CD8-positive, alpha-beta T cell (primary cell): ENCODE measurements at places on chromosomes 2 and 18.

- DNase-seq: no peak
Observed at GRCh38 chr2:144477957-144478311, 42.0 kb downstream of the ZEB2 start.

- no peak for DNase-seq
Observed at GRCh38 chr2:62817995-62818713, 112.6 kb downstream of the EHBP1 start.

DNA sequence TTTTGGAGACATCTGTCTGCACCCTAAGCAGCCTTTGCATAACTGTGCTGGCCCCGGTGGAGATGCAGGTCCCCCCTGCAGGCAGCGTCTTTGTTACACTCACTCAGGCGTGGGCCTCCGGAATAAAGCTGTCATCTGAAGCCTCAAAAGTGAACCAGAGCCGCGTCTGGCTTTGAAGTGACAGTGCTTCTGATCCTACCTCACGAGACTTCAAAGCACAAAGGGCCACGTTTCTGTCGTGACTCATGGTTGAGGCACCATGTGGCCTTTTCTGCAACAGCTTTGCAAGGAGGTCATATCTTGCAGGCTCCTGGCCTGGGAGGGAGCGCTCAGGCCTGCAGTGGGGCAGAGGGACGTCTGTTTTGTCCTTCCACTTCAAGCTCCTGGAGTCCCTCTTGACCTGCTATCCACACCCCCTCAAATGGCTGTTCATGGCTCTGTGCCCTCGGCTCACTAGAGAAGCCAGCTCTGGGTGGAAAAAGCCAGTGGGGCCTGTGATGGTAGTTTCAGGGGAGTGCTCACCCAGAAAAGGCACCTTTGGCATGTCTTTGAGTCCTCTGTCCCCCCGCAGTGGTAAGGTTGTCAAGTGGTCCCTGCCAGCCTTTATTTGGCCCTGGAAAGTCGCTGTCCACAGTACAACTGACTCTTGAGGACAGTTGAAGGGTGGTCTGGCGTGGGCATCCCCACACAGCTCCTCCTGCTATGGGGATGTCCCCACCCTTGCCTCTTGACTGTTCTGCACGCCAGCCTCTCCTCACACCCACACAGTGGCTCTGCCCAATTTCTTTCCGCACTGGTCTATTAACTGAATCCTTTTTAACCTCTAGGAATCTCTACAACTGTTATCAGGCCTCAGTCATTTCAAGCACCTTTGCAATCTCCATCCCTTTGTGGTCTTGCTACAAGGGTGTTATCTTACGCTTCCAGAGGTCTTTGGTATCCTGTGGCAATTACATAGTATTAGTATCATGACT lies 19.3 kb downstream of the GPR55 start:
- peak; percentile 40 for DNase-seq

DNA sequence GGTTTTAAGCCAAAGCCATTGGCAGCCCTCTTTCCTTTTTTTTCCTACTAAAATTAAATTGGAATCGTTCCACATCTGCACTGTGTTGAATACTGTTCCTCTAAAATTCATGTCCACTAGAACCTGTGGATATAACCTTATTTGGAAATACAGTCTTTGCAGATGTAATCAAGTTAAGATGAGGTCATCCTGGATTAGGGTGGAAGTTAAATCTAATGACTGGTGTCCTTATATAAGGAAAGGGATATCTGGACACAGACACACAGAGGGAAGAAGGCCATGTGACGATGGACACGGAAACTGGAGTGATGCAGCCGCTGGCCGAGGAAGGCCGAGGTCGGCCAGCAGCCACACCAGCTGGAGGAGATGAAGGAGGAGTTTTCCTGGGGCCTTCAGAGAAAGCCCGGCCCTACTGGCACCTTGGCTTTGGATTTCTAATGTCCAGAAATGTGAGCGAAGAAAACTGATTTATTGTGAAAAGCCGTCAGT lies 49.4 kb downstream of the LONRF2 start:
- no peak for DNase-seq

DNA sequence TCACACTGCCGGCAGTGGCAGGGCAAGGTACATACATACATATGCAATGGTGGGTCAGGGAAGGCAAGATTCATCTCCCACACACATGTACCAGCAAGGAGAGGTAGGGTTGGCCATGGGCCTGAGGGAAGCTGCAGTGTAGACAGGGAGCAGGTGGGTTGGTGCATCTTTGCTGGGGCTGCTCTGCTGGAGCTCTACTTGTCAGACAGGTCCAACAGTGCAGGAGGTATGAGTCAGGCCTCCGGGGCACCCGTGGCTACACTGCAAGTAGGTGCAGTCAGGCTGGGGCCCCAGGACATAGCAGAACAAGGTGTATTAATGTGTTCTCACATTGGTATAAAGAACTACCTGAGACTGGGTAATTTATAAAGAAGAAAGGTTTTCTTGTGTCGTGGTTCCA lies 281.1 kb upstream of the COL3A1 start:
- DNase-seq: no peak

GRCh38 chr2:198483051-198483450 lies 678.7 kb downstream of the PLCL1 start:
- DNase-seq: no peak

DNA sequence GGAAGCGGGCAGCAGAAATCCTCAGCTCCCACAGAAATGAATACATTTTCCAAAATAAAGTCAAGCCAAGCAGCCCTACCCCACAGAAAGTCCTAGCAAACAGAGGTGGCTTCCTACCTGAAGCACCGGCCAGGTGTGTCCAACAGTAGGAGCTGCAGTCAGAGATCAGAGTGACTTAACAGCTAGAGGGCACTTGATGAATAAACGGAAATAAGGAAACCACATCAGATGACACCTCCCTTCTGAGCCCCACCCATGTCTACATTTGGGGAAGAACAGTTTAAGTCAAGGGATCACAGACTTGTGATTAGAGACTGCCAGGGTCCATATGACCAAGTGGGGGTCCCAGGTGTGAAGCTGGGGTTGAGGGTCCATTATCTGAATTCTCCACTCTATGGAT lies at the start of gene CXCR1:
TSS of gene CXCR1 (minus strand) at position 172 of the 400 bp plus-strand sequence. CDS start 1,751 bp downstream, outside the sequence.
- peak; percentile 9 for DNase-seq
